ENCODE measurements at places on chromosomes 7 and 10.

GRCh38 chr7:418636-419280, 100.9 kb downstream of the PDGFA start:
- DNase-seq: no peak

GRCh38 chr10:97714401-97715258, 1.1 kb downstream of the MARVELD1 start:
- peak; percentile 69 for DNase-seq

DNA sequence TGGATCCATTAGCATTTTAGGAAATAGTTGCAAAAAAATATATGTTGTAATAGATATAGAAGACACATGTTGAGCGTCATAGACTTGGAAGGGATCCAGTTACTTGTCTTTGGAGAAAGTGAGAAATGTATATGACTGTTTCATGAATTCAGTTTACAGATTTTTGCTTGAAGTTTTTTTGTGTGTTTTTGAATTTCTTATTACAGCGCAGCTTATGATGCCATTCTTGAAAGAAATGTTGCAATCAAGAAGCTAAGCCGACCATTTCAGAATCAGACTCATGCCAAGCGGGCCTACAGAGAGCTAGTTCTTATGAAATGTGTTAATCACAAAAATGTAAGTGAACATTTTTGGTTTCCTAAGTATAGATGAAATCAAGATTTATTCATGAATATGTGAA, 98.2 kb downstream of the MAPK8 start:
- no peak for DNase-seq

- no peak for DNase-seq
Measured at GRCh38 chr7:66142334-66142733, 27.7 kb downstream of the CRCP start.

- peak; percentile 69 for DNase-seq
Measured at GRCh38 chr7:36653008-36653662, 71.2 kb downstream of the AOAH start.

GRCh38 chr7:111012799-111013675, 77.9 kb upstream of the LRRN3 start:
- no peak for DNase-seq

DNA sequence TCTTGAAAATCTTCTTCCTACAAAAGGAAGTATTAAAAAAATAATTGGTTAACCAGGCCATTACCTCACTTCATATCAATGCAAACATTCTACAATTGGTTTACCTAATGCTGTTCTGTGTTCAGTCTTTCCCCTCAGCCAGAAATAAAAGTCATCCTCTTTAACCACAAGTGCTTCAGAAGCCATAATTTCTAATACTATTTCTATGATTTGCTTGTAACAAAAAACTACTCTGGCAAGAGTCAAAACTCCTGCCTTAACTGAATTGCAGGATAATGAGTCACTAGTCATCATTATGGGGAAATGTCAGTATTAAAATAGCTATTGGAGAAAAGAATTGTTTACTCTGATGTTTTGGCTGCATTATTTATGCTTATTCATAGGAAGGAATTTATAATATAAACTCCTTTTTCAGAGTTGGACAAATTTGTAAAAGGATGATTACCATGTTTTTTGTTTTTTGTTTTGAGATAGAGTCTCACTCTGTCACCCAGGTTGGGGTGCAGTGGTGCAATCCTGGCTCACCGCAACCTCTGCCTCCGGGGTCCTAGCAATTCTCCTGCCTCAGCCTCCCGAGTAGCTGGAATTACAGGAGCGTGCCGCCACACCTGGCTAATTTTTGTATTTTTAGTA, 55.5 kb upstream of the ODAD2 start:
- peak; percentile 88 for DNase-seq

DNA sequence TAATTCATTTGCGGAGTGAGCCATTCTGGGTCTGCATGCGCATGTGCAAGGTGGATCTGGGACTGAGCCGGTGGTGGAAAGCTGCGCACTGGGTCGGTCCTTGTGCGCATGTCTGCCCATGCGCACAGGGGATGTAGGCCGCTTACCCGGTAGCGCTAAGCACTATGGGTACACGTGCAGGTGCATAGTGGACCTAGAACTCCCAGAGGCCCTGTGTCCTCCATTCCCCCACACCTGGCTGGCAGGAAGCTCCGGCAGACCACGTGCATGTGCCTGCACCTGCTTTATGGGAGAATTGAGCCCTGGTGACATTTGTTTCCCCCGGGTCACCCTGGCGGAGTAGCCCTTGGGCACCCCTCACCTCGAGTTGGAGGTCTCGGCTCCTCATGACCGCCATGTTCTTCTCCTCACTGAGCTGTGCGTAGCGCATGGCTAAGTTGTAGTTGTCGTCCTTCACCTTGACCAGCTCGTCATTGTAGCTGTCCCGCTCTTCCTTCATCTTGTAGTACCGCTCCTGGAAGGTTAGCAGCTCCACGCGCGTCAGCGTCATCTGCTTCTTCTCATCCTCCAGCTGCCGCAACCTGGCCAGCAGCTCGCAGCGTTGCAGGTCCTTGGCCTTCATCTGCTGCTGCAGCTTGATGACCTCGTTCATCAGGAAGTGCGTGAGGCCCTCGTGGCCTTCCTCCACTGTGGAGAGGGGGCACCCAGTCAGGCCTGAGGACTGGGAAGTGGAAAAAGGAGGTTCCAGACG, 99.6 kb downstream of the CARD11 start:
- no peak for DNase-seq

GRCh38 chr7:92133133-92133736, 1.0 kb downstream of the CYP51A1 start:
- no peak for DNase-seq

DNA sequence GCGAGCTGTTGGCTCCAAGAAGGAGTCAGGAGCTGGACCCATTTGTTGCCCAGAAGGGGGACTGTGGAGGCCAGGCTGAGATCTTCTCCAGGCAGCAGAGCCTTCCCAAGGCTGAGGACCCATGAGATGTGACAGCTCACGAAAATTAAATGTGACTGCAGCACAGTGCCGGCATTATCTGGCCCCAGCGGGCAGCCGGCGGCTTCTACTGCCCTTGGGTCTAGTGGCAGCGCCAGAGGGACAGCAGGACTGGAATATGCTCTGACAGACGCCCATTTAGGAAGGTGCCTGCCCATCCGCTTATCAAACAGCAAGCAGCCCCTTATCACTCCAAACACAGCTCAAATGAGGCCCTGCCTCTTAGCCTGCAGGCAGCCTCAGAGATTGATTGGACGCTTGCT, 122.9 kb upstream of the LYZL2 start:
- no peak for DNase-seq

DNA sequence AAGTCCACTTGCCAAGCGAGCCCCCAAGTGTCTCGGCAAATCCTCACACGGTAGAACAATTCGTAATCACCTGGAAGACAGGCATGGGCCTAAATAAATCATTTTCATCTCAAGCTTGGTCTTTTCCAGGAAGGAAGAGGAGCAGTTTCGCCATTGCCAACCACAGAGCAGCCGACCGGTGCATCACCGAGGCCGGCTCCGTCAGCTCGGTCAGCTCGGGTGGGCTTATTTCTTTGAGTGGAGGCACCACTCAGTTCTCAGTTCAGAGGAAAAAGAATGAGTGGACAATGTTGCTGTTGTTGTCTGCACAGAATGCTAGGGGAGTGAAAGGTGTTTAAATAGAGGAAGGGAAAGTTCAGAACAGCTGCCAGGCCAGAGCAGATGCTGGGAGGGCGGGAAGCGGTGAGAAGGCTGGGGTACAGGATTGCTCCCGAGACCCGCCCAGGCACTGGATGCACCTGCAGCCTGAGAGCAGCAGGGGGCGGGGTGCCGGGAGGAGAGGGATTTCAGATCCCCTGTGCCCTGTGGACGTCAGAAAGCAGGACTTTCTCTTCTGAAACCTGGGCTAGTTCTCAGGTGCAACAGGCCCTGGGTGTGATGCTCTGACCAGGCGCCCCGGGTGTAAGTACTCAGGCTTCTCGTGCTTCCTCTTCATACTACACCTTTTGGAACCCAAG, 17.7 kb upstream of the IGFBP3 start:
- DNase-seq: no peak

- DNase-seq: peak; percentile 1
Measured at GRCh38 chr10:96858038-96858705, 26.1 kb downstream of the LCOR start.

DNA sequence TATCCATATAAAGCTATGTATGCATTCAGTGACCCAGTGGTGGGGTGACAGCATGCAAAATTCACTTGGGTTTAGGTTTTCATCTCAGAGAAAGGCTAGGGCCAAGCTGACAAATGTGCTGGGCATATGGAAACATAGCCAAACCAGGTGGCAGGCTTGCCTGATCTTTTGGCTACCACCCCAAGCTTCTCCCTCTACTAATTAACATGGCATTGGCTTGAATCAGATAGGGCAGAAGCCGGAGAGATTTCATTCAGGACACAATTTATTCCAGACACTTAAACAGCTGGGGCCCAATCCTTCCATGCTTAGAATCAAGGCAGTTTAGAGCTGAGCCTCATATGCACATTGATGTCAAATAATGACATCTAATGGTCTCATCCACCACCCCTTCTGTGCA, 95.5 kb upstream of the AGK start:
- DNase-seq: no peak

DNA sequence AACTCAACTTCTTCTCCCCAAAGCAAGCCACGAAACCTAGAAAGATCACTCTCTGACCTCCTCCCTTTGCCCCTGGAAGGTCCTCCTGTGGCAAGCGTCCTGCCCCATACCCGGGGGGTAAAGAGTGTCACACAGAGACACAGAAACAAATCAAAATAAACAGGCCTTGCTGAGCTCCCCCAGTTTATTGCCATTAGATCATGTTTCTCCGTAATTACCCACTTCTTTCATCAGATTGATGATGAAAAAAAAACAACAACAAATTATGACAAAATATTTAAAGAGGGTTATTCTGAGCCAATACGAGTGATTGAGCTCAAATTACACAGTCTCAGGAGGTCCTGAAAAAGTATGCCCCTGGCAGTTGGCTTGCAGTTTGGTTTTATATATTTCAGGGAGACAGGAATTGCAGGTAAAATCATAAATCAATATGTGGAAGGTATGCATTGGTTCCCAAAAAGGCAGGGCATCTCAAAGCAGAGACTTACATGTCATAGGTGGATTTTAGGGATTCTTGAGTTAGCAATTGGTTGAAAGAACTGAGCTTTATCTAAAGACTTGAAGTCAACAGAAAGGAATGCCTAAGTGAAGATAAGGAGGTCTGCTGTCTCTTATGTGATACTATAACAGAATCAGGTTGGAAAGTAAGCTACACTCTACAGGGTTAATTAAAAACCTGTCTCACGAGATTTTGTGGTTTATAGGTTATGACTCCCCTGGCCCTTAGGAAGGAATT, 86.2 kb downstream of the APBB1IP start:
- no peak for DNase-seq

DNA sequence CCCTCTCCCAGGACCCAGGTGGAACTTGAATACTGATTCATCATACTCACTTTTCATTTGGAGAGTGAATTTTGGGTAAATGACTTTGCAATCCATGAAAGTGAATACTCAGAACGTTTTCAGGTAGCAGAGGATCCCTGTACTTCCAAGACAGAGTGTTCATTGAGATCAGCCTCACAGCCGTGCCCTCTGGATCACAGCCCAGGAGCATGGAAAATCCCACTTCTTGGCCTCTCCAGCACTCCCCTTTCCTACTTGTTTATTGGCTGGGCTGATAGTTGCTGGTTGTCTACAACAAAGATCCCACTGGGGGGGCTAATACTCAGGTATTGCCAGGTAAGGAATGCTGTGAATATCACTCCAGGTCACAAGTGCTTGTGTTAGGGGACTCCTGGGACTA, 5.9 kb downstream of the GCK start:
- no peak for DNase-seq

DNA sequence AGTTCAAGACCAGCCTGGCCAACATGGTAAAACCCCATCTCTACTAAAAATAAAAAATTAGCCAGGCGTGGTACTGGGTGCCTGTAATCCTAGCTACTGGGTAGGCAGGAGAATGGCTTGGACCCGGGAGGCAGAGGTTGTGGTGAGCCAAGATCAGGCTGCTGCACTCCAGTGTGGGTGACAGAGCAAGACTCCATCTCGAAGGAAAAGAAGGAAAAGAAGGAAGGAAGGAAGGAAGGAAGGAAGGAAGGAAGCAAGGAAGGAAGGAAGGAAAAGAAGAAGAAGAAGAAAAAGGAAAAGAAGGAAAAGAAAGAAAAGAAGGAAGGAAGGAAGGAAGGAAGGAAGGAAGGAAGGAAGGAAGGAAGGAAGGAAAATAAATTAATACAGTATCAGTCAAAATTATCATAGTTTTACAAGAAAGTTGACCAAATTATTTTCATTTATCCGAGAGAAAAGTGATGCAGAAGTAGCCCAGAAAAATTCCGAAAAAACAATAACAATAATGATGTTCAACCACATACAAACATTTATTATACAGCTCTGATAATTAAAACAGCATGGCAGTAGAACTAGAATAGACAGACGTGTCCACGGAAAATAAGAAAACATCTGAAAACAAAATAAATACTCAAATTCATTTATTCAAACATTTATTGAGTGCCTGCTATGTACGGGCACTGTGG, 292.4 kb upstream of the MKLN1 start:
- DNase-seq: no peak

DNA sequence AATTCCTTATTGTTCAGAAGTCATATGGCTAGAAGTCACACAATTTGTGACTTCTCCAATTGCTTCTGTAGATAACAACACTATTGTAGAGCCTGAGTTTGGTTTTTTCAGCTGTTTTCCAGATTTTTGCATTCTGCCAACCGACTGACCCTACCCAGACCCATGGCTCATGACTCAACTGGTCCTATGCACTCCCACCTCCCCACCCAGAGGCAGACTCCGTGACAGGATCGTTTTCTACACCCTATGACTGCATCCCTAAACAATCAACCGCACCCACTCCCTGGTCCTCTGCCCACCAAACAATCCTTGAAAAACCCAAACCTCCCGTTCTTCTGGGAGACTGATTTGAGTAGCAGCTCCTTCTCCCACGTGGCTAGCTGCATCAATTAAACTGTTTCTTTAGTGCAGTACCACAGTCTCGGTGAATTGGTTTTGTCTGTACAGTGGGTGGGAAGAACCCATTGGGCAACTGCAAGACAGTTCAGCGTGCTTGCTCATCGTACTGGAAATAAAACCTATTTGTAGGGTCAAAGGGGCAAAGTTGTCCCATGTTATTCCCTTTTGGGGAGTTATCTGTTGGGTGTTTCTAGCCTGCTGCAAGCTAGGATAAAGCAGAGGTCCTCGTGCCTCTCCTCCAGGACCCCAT, 150.3 kb upstream of the FAM20C start:
- DNase-seq: peak; percentile 88

GRCh38 chr10:95784279-95784913, 28.4 kb downstream of the ENTPD1 start:
- DNase-seq: no peak

- no peak for DNase-seq
Measured at GRCh38 chr7:106037489-106038176, 74.5 kb downstream of the SYPL1 start.

GRCh38 chr7:150941351-150942000, 36.6 kb downstream of the KCNH2 start:
- no peak for DNase-seq

- DNase-seq: no peak
Measured at GRCh38 chr10:116625845-116626244, 5.1 kb downstream of the PNLIPRP2 start.

- no peak for DNase-seq
Measured at GRCh38 chr10:120657371-120657770, 193.8 kb upstream of the WDR11 start.
